ENCODE measurements at places on chromosomes 5 and 9.

- no peak for DNase-seq
Measured at GRCh38 chr5:24621792-24622191, 23.0 kb downstream of the CDH10 start.

DNA sequence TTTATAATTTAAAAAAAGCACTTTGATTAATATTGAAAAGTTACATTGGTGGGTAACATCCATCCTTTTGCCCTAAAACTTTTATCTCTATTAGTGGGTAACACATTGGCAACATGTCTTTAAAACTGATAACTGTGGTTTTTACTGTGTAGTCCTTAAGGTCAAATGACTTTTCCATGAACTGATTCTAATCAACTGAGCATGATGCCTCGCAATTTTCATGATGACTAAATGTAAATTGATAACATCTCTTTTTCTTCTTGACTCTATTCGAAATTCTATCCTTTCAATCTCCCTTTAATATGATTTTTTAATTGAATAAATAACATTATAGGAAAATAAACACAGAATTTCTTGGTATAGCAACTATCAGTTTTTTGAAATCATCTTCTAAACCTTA lies 6.3 kb upstream of the IL5 start:
- DNase-seq: no peak

GRCh38 chr5:163658702-163659567 lies 153.5 kb downstream of the MAT2B start:
- no peak for DNase-seq

- no peak for DNase-seq
Measured at GRCh38 chr5:87899721-87900131, 368.9 kb downstream of the TMEM161B start.

GRCh38 chr5:5588386-5588785 lies 165.9 kb downstream of the ICE1 start:
- DNase-seq: no peak

DNA sequence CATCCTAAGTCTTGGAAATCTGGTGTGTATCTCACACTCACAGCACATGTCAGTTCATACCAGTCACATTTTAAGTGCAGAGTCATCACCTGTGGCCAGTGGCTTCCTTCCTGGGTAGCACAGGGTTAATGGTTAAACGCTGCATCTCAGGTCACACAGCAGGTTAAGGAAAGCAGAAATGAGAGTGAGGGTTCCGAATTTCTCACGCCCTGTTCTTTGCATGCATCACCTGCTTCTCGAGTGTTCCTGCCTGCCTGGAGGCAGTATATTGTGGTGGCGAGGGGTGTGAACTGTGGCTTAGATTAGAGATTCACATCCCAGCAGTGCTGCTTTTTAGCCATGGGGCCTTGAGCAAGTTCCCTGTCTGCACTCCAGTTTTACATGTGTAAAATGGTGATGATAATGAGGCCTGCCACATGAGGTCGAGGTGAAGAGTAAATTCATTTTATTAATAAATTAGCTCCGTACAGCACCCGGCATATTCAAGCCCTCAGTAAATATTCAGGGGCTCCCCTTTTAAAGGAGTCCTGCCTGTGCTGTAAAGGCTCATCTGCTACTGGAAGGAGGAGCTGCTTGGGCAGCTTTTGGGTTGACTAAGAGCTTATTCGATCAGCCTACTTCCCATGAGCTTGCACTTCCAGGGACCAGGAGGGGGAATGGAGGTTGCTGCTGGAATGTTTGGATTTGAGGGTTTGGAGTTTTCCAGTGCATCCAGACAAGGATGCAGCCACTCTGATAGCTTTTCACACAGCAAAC lies 61.1 kb upstream of the SAP30L start:
- peak; percentile 57 for DNase-seq

DNA sequence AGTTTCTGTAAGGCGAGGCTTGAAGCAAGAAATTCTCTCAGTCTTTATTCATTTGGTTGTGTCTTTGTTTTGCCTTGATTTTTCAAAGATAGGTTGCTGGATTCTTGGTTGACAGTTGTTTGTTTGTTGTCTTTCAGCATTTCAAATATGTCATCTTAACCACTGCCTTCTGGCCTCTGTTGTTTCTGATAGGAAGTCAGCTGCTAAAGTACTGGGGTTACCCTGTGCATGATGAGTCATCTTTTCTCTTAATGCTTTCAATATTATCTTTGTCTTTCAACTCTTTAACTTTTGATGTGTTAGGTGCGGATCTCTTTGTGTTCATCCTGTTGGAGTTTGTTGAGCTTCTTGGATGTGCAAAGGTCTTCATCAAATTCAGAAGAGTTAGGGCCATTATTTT lies 1571.3 kb downstream of the MAT2B start:
- no peak for DNase-seq

GRCh38 chr5:113546703-113547183 lies 33.2 kb downstream of the YTHDC2 start:
- DNase-seq: no peak

DNA sequence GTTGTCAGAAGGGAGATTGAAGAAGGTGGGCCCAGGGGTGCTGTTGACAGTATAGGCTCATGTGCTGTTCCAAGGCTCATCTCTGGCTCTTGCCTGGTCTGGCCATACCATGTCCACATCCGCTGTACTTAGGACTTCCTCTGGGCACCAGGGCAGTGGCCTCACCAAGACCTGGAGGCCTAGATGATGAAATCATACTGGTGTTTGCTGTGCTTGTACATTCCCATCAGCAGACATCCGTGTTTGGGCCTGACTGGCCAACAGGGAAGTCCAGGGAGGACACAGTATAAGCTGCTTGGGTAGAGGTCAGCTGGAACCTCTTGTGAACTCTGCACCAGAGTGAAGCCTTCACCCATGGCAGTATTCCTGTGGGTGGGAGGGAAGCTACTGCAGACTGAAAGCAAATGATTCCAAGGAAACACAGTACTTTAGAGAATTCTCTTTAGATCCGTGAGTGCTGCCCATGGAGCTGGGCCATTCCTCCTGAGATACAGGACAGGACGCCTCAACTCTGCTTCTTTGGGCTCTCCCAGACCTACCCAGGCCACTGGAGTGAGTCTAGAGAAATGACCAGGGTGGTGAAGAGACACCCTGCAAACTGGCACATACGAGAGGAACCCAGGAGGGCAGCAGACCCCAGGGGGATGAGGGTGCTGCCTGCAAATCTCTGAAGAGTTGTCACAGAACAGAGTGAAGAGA lies 22.5 kb downstream of the POLR1E start:
- DNase-seq: no peak

DNA sequence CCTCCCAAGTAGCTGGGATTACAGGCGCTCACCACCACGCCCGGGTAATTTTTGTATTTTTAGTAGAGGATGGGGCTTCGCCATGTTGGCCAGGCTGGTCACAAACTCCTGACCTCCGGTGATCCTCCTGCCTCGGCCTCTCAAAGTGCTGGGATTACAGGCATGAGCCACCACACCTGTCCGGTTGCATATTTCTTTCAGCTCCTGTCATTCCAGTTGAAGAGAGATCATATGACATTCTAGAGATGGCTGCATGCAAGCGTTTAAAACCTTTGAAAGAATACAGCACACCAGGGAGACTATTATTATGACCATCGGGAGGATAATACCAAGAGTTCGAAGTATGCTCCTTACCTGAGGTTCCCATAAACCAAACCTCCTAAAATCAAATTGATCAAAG lies 9.6 kb upstream of the NIM1K start:
- DNase-seq: no peak
